ENCODE measurements at places on chromosomes 6 and 20. TPM values are rescaled to one million over a fixed set of nuclear protein-coding genes. Genes with fewer than 3 reads are reported as not detected.

- DNase-seq: no peak
Measured at GRCh38 chr6:3368685-3369084, 88.2 kb downstream of the SLC22A23 start.

DNA sequence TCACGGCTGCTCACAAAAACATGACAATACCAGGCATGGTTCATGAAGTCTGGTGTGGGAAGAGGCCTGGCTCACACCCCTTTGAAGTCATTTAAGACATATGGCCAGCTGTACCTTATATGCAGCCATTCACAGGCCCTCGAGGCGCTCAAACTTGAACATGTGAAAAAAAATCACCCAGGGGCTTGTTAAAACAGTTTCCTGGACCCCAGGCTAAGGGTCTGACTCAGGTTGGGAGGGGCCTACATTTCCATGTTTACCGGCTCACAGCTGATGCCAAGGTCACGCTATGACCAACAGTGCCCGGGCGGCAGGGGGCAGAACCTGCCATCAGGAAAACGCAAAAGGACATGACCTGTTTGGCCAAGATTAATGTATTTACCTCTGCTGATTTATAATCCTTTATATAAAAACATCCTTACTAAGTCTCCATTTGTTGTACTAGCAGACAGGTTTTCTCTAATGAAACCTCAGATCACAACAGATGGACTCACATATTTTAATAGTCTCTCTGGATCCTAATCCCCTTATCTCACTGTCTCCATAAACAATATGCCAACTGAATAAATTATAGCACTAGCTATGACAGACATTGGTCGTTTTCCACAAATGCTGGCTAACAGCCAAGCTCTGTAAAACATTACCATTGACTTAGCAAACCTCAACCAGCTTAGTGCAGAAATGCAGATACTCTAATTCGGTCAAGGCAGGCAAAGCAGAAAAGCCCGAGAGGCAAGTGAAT lies 19.9 kb downstream of the EZR start:
- no peak for DNase-seq

DNA sequence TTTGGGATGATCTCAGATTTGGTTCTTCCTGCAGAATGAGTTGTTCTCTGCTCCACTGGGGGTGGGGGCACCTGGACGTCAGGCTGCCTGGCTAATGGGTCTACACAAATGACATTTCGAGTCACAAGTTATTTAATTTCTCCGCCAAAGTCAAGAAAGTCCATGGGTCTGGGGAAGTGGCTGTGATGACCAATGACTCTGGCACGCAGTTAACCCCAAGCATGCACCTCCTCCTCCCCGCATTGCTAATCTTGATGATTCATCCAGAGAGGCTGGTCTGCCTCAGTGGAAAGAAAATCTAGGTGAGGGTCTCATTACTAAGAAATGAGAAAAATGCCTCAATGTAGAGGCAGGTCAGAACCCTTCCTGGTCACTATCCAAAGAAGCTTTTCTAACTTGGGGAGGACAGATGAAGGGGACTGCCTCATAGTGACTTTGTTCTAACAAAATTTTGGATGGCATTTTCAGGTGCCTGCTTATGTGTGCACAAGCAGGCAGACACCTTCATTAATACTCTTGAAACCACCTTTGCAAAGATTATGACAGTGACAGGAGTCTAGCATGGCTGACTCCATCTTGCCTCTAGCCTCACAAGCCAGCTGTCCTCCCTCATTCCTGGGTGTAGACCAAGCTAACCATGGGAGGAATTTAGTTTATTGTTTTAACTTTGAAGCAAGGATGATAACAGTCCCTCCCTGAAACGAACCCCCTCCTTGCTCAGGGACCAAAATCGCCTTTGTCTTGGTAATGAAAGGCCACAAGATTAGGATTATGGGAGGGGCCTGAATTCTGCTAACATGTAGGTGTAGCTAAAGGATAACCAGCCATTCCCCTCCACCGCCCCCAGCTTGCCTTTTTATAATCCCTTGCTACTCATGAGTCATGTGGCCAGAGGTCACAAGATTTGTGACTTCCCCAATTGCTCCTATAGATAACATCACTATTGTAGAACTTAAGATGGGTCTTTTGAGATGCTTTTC lies 98.6 kb upstream of the MRPS10 start:
- peak; percentile 56 for DNase-seq

DNA sequence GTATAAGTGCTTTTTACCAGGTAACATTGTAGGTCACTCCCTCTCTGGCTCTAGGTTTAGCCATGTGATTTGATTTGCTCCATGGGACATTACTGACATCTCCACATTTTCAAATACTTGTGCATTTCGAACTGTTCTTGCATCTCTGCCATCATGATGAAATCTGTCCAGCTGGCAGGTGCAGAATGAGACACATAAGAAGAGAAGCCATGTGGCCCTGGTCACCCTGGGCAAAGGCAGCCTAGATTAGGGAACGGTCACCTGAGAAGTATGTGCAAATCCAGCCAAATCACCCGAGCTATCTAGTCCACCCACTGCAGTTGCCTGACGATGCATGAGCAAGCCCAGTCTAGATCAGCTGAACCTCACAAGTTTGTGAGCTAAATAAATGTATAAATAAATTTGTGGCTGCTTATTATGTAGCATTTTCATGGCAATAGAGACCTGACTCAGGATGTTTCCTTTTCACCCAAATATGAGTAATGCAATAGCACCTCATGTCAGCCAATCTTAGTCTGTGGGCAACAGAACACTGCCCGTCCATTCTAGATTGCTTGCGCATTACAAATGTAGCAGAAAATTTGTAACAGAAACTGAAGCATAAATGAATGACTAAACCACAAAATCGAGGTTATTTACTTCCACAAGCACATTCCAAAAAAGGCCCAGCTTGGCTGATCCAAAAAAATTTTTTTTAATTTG lies 115.2 kb downstream of the PAK5 start:
- no peak for DNase-seq

GRCh38 chr6:28251661-28252008 lies 434 bp downstream of the ZKSCAN4 start:
- no peak for DNase-seq

DNA sequence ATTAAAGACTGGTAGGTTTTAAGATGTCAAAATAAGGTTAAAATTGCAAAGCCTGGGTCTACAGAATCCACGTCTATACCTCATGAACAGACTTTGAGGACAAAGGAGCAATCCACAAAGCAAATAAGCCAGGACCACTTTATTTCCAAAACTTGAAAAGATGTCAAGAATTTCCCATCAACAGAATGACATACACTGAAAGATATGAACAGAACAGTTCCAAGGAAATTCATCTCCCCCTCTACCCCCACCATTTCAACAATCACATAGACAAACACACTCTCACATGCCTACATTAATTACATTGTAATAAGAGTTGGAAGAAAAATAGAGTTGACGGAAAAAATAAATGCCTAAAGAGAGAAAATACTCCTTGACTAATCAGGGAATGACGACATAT lies 45.2 kb upstream of the NHSL1 start:
- no peak for DNase-seq

DNA sequence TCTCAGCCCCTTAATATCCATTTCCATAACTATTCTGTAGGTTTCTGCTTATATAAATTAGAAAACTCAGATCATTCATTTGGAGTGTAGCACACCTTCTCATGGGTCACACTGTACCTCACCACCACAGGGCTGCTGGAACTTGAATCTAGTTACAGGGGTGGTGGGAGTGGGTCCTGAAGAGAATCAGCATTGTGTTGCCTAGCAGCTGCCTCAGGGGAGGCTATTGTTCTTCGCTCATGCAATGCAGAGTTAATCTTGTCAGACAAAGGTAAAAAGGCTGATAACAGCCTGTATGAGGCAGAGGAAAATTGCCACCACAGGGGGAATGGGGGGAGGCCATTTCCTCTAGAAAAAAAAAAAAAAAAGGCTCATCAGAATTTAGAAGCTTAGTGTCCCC lies 496.0 kb upstream of the ADGRB3 start:
- DNase-seq: no peak

The RAET1G gene
- total RNA-seq: 0.58 TPM

The SLC16A10 gene
- total RNA-seq: not detected

The EYA2 gene
- total RNA-seq: not detected
